ENCODE measurements at places on chromosomes 11 and 22.

- no peak for DNase-seq
Measured at GRCh38 chr11:116263770-116264169, 509.0 kb downstream of the BUD13 start.

- no peak for DNase-seq
Measured at GRCh38 chr22:32309585-32310251, 47.9 kb upstream of the RFPL3 start.

DNA sequence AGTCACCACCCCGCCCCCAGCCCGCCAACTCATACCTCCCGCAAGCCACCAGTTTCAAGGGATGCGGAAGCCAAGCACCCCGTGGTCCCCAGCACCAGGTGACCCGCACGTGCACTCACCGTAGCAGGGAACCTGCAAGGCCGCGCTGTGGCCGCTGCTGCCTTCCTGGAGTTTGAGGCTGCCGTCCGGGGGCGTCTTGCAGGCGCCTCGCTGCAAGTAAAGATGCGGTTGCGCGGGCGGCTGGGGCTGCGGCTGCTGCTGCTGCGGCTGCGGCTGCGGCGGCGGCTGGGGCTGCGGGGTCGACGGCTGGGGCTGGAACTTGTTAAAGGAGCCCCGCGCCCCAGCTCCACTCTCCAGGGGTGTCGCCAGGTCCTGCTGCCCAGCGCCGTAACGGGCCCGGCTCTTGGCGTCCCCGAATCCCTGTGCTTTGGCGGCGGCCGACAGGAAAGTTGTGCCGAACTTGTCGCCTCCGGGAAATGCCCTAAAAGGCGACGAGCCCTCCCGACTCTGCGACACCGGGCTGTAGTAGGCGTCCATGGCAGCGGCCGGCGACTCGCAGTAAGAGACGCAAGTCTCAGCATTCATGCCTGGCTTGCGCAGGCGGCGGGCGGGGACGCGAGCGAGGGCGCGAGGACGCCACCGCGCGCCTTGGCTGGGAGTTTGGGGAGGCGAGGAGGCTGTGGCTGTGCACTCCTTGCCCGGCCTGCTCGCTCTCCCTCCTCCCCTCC lies at the start of gene ALX4:
Gene ALX4, minus strand, starts transcription at position 662 of the 728 bp plus-strand sequence. Its CDS starts 77 bp downstream, at position 585.
- no peak for DNase-seq

DNA sequence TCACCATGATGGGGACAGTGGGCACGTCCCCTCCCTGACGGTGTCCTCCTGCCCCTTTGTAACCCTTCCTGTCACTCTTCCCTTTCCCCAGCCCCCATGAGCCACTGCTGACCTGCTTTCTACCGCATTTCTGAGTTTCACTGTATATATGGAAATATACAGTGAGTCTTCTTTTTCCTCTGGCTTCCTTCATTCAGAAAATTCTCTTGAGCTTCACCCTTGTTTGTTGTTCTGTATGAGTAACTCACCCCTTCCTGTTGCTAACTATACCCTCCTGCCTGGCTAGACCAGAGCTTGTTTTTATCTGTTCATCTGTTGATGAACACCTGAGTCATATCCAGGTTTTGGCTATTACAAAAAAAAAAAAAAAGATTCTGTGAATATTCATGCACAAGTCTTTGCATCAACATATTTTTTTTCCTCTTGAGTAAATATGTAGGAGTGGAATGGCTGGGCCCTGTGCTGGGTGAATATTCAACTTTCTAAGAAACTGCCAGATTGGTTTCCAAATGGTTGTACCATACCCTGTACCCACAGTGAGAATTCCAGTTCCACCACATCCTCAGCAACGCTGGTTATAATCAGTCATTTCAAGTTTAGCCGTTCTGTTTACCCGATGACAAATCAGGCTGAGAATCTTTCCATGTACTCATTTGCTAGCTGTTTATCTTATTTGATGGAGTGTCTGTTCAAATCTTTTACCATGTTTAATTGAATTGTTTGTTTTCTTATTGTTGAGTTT lies 62.0 kb downstream of the IGF2 start:
- no peak for DNase-seq

DNA sequence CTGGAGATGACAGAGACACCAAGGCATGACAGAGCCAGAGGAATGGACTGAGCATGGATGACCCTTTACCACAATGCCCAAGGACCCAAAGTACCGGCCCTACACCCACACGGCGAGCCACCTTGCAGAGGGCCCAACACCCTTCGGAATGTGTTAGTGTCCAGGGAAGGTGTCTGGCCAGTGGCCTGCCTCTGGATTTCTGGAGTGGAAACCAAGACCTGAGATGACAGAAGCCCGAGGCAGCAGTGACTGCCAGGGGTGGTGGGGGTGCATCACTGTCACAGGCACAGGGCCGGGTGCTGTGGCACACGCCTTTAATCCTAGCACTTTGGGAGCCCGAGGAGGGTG lies 28.7 kb downstream of the PDGFB start:
- no peak for DNase-seq

- DNase-seq, result no peak
Measured at GRCh38 chr11:116693593-116694348, 79.0 kb downstream of the BUD13 start.
